ENCODE measurements at places on chromosomes 2 and 18.

- no peak for DNase-seq
These were observed 54.8 kb downstream of the CDC42EP3 start for GRCh38 chr2:37616677-37617005.

DNA sequence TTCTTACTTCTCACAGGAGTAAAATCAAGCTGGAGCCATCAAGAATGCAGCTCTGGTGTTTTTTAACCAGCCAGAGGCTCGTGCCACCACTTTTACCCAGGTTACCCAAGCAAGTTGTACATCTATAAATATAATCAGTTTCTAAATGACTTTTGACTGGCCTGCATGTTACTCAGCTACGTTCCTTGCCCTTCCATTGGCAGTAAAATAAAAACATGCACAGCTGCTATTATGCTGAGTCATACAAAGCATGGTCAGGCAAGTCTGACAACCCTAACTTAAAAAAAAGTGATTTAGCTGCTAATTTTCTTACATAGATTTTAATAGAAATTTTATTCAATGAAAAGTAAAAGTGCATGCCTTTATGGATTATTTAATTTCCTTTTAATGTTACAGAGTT, 111.7 kb upstream of the CSRNP3 start:
- no peak for DNase-seq

DNA sequence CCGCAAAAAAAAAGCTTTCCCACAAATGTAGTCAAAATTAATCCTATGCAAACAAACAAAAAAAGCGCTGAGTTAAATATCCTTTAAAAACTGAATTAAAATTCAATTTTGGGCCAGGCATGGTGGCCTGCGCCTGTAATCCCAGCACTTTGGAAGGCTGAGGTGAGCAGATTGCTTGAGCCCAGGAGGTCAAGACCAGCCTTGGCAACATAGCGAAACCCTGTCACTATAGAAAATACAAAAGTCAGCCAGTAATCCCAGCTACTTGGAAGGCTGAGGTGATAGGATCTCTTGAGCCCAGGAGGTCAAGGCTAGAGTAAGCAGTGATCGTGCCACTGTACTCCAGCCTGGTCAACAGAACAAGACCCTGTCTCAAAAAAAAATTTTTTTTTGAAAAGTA, 8.8 kb upstream of the MARCHF7 start:
- no peak for DNase-seq

DNA sequence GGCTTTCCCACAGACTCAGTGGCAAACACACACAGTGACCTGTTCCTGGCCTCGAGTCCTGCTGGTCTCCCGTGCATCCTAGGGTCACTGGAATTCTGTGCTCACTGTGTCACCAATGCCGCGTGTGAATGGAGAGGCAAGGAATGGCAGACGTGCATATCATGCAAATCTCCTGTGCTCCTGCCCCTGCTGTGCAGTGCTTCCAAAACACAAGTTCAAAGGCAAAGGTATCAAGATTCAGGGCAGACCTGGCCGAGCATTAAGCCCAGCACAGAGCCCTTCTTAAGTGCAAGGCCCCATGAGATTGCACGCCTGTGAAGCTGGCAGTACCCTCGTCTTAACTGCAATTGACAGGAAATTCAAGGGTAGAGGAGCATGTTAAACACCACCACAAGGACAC, 129.1 kb downstream of the NDUFA10 start:
- no peak for DNase-seq

- no peak for DNase-seq
These were observed 93.6 kb downstream of the EPHA4 start for GRCh38 chr2:221478485-221478863.

DNA sequence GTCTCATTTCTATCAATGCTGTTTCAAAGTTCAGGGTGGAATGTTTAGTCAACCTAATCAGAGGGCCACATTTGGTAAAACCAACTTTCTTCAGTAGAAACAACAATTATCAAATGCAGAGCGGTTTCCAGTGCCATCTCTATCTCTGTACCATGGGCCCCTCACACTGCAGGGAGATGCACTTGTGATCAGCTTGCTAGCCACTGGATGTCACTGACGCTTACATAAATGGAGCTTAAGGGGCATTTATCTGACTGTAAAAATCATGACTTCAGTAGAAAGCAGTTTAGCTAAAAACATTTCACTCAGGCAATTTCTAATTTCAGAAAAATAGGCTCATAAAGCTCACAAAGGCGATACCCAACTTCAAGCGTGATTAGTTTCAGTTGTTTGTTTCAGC, 678.0 kb downstream of the ZEB2 start:
- no peak for DNase-seq

- DNase-seq: no peak
These were observed 250.5 kb downstream of the GLI2 start for GRCh38 chr2:120985997-120986651.

DNA sequence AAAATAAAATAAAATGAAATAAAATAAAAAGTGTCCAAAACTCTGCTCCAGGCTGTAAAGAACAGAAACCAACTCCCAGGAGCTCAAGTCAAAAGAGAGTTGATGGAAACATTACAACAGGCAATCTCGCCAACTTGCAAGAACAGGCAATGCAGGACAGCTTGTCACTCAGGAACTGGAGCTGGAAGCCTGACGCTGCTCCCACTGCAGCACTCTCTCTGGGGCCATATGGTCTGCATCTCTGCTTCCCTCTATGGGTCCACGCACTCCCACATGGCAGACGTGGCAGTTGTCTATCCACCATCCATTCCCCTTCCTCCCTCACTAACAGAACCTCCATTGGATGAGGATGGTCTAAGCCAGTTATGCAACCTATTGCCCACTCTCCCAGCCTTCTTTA, 23.3 kb upstream of the ARPC2 start:
- no peak for DNase-seq

DNA sequence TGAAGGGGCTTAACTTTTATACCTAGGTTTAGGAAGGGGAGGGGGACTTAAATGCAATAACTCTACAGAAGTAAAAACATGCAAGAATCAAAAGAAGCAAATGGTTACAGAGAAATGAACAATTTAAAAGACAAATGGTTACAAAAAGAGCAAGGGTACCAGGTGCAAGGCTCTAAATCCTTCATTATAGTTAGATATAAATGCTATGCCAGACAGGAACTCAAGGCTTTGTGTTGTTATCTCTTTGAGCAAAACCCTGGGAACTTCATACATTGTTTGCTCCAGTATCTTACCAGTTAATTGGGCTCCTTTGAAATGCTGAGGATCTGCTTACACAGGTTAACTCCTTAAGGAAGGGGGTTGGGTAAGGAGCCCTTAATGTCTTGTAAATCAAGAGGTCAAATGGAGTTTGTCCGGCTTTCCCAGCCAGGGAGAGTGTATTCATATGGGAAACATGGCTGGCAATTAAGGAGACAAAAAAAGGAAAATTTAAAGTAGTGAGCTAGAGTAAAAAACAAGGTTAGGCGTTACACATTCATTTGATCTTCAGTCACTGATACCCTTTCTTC, 347.5 kb downstream of the CELF4 start:
- DNase-seq: no peak

- peak; percentile 59 for DNase-seq
These were observed 27.3 kb downstream of the ZAP70 start for GRCh38 chr2:97740590-97741182.

DNA sequence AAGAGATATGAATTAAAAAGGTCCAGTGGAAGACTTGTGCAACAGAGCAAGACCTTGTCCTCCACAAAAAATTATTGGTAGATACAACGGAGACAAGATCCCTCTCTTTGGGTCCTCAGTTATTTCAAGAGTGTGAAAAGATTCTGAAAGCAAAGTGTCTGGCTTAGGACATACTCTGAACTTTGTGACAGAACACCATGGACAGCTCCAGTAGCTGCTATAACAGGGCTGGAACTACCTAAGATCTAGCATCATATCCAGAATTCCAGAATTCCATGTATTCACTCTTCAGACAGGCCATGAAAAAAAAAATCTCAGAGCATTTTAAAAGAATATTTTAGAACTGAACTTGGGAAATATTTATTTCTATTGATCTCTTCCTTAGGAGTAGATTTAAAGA, 74.8 kb upstream of the ZBTB14 start:
- DNase-seq: no peak

DNA sequence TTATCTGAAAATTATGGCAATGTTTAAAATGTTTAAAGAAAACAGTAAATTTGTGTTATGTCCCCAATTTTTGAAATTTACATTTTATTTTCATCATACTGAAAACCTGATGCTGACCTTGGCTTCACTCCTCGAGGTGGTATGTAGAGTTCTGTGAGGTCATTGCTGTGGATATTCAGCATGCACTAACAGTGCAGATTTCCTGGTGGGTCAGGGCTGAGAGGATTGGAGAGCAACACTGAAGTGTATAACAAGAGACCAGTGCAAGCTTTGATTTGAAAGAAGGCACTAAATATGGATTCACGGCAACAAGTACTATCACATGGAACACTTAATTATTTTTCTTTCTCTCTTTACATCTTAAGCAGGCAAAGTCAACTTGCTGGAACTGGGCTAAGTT, 134.1 kb downstream of the SLC8A1 start:
- DNase-seq: no peak

DNA sequence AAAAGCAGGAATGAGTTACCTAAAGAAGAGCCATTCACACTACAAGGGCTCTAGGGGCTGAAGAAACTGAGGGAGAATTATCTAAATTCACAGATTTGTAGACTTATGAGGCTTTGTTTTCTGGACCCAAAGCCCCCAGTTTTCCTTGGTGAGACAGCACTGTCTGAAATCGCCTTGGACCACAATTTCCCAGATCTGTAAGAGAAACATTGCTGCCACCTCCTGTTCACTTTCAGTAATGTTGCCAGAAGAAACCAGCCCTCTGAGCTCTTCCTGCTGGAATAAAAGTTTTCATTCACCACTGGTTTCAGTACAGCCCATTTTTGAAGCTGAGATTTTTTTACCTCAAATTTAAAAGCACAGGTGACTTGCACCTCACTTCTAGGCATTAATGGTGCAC, 169.2 kb downstream of the CDH20 start:
- DNase-seq: peak; percentile 21

DNA sequence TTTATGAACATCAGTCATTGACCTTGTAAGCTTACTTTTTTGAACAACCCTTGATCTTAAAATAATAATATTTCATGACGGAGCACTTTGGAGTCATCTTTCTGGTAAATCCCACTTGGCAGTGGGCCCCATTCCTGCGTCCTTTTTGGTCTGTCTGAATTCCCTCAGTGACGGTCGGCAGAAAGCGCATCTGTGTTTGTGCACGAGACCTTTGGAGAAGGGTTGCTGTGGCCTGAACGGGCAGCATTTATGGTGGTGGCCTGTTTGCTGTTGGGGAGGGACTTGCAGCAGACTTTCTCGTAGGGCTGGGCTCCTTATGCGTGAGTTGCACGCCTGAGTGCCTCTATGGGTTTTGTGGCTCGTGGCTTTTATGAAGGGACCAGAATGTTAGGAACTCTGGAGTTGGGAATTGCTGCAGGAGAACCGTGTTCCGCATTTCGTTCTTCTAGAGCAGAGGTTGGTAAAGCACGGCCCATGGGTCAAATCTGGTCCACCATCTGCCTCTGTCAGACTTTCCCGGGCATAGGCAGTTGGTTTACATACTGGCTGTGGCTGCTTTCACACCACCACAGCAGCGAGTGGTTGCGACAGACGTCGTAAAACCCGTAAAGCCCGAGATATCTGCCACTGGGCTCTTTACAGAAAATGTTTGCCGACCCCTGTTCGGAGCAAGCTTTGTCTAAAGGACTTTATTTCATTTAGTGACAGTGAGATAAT, 30.8 kb downstream of the LPIN1 start:
- no peak for DNase-seq

- DNase-seq: no peak
These were observed 178.6 kb upstream of the RBMS1 start for GRCh38 chr2:160672211-160672610.

DNA sequence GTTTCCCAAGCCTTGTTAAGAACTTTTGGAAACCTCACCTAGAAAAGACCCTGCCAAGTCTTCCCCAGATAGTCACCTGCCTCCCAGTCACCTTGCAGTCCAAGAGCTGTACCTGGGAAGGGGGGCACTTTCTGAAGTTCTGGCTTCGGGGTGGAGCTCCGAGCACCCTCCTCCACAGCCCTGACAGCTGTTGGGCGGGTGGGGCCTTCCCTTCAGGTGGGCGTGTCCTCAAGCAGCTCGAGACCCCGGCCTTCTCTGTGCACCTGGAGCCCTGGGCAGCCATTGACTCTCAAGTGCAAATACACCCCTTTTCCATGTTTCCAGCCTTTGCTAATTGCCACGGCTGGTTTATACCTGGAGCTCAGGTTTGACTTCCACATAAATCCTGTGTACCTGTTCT, 37.0 kb upstream of the IGFBP5 start:
- no peak for DNase-seq

- no peak for DNase-seq
These were observed 94.2 kb upstream of the LHCGR start for GRCh38 chr2:48849770-48850169.

DNA sequence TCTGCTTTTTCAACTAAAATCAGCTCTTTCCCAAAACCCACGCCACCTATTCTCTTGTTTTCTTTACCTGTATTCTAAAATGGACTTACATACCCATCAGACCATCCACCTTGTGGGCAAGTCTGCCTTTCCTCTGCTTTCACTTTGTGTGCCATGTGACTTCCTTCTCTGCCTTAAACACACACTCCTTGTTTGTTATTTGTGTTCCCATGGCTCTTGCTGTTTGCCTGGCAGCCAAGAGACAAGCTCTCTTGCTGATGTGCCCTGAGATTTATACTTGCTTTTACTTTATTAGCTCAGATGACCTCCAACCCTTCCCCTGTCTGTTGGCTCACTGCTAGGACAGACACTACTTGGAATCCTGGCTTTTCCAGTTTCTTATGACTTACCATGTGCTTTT, 309.7 kb upstream of the LRRTM4 start:
- DNase-seq: no peak

DNA sequence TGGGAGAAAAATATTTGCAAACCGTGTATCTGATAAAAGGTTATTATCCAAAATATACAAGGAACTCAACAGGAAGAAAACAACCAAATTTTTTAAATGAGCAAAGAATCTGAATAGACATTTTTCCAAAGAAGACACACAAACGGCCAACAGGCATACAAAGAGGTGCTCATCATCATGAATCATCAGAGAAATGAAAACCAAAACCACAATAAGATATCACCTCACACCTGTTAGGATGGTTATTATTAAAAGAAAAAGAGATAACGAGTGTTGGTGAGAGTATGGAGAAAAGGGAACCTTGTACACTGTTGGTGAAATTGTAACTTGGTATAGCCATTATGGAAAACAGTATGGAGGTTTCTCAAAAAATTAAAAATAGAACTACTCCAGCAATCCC, 463.3 kb downstream of the IRS1 start:
- no peak for DNase-seq

DNA sequence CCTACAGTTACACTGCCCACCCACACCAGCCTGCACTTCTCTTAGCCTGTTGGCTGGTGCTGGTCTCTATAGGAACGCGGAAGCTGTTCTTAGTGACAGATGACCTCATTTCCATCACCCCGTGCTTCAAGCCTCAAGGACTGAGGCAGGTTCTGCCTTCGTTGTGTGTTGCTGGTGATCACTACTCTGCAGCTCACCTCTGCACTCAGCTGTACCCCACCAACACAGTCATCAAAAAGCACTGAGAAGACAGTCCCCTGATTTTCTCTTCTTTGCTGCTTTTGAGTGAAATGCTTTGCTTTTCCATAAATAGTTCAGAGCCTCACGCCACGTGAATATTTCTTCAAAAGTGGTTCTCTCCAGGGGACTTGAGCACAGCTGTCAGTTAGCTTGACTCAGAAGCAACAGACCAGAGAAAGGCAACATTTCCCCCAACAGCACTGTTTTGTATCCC, 225.7 kb upstream of the CCDC150 start:
- DNase-seq: no peak
